HT-29 (cell line): ENCODE measurements at places on chromosomes 2 and 18. TPM values are rescaled to one million over a fixed set of nuclear protein-coding genes. Genes with fewer than 3 reads are reported as not detected.

Gene RESP18
- not detected in 2 replicates for total RNA-seq

Gene CHRND
- total RNA-seq, result not detected in 2 replicates

Gene TBR1
- not detected in 2 replicates for total RNA-seq

Gene SCYGR4
- total RNA-seq, result not detected in 2 replicates

Gene GALR1
- not detected in 2 replicates for total RNA-seq

Gene RAX
- total RNA-seq, result not detected in 2 replicates

Gene ITGA4
- total RNA-seq, result not detected in 2 replicates

Gene REEP1
- total RNA-seq, result 0.13 TPM in 1 of 2 replicates, not detected in the other
